ENCODE measurements at places on chromosomes 1 and 21.

GRCh38 chr1:107228704-107229371 is 88.0 kb downstream of the NTNG1 start:
- no peak for ATAC-seq

DNA sequence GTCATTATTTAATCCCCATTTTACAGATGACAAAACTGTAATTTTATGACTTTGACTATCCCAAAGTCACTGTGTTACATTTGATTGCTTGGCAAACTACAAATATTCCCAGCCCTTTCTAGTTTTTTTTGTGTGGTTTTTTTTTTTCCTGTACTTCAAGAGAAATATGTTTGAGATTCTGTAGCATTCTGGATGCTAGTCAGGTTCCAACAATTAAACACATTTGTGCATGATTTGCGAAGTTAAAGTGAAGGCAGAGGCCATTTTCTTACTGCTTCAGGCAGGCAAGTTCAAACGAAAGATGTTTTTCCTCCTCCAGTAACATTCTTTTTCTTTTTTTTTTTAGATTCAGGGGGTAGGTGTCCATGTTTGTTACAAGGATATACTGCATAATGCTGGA is 107.9 kb upstream of the SERTAD4 start:
- ATAC-seq = no peak

GRCh38 chr1:11158720-11159321 is 30.3 kb upstream of the ANGPTL7 start:
- ATAC-seq = no peak

DNA sequence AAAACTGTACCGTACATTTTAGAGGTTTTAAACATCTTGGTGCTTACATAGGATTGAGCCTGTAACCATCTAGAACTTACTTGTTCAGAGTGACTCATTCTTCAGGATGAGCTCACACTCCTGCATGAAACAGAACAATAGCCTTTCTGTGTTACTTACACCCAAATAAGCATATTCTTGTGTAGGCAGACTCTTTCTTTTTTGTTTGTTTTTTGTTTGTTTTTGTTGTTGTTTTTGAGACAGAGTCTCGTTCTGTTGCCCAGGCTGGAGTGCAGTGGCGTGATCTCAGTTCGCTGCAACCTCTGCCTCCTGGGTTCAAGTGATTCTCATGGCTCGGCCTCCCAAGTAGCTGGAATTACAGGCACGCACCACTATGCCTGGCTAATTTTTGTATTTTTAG is 3.8 kb upstream of the CA6 start:
- ATAC-seq = peak; percentile 78

- ATAC-seq = no peak
Observed at GRCh38 chr1:147567594-147568381, 26.5 kb downstream of the BCL9 start.

Data from activated T-helper 17 cell treated with anti-CD3 and anti-CD28 coated beads, Interleukin-2, amount 50 U/mL, for 72 hours (primary cell).